SJSA1 (cell line): ENCODE measurements at places on chromosomes 1 and 21. TPM values are rescaled to one million over a fixed set of nuclear protein-coding genes. Genes with fewer than 3 reads are reported as not detected.
A peak's percentile ranks its signal among the peaks of the same experiment; 100 is the strongest.

DNA sequence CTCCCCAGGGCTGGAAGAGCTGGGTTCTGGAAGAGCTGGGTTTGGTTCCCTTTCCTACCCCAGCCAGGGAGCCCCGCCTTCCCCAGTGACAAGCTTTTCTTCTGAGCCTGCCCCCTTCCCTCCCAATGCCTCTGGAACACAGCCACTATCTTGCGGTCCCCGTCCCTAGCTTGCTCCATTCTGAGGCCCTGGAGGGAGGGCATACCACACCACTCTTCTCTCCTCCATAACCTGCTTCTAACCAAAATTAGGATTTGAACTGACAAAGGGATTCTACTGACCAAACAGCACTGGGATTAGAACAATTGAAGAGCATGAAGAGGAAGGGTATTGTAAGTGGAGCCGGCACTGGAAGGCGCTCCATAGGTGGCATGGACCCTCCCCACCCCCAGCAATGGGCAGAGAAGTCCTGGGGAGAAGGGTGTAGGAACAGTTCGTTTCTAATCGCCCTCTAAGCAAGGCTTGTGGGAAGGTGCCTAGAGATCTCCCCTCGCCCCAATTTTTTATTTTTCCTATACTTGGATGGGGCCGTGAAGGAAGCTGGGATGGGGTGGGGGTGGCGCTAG is 690 bp downstream of the C1orf216 start:
- DNase-seq: peak; percentile 73

DNA sequence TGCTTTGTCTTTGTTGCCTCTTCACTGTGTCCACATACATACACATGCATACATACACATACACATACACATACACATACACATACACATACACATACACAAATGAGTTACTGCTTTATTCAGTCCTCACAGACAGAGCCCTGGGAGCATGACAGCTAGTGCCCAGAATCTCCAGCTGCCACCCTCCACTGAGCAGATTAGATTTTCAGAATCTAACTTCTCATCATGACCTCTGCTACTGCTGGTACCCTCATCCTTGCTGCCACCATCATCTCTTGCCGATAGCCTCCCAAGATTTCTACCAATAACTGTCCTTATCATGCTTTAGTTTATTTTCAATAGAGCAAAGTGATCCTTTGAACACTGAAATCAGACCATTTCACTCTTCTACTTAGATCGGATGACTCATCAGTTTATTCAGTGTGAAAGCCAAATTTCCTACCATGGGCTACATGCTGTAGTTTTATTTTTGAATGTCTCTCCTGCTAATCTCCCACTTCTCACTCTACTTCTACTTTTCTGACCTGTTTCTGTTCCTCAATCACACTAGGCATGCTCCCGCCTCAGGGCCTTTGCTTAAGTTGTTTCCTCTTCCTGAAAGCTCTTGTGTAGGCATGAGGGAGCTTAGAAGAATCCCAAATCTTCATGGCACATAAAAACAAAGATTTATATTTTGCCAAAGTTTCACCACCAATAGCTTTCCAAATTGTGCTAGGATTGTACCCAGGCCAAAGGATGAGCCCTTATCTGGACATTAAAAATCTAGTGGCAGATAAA is 43.0 kb downstream of the ATP6V1G3 start:
- DNase-seq: peak; percentile 62

GRCh38 chr21:28704746-28705145 is 287.9 kb downstream of the LTN1 start:
- DNase-seq: no peak

DNA sequence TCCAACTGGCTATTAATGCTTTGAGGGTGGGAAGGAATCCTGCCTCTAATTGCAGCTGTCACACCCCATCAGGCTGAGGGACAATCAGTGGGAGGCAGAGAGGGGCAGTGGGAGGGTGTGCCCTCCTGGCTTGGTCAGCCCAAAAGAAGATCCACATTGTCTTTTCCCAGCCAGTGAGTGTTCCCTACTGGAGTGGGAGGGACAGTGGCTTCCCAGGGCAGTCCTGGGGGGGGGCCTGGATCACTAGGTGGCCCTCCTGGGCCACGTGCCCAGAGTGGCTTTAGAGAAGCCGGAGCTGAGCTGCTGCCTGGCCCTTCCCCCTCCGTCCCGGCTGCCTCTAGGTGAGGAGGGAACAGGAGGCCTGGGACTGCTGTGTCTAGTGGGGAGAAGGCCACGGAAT is 14.0 kb downstream of the INKA2 start:
- DNase-seq: no peak

DNA sequence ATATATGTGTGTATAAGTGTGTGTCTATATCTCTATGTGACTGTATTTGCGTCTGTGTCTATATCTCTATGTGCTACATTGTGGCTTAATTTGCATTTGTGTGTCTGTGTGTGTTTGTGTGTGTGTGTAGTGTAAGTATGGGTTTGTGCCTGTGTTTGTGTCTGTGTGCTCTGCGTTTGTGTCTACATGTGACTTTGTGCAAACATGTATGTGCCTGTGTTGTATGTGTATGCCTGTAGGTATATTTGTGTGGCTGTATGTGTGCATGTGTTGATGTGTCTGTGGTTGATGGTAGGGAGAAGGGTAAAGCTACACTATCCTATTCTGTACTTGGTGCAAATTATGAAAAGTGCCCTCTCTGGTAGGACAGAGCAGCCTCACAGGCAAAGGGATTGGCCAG is 7.3 kb upstream of the FGGY start:
- no peak for DNase-seq

DNA sequence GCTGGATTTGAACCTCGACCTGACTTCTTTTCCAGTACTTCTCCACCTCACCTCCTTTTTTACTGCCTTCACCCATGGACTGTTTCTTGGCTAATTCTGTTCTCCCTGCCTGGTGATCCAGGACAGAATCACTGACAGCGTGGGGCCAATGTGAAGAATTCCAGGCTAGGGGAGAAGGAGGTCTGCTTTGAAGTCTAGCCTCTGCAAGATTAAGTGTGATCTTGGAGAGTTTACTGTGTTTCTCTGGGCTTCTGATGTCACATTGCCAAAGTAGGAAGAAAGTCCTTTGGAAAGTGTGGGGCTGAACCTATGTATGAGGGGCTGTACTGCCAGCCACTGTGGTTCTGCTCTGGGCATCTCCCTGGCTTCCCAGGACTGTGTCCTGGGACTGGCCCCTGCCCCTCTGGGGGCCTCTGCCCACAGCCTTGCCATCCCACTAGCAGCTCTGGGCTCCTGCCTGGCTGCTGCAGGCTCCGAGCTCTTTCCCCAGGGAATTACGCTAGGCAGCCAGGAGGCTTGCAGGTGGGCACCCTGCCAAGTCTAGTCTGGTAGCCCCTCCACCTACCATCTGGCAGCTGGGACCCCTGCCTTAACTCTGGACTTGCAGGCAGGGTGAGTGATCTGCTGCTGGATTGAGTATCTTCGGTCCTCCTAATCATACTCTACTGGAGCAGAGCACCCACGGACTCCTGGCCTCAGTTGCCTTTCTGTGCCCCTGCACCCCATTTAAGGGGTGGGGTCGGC is 52.2 kb downstream of the YARS1 start:
- no peak for DNase-seq

The GJC2 gene
- total RNA-seq: 2.0 and 2.3 TPM in 2 replicates

The FCMR gene
- total RNA-seq: 2.0 and 11.7 TPM in 2 replicates

The JAM2 gene
- total RNA-seq: not detected in 2 replicates

DNA sequence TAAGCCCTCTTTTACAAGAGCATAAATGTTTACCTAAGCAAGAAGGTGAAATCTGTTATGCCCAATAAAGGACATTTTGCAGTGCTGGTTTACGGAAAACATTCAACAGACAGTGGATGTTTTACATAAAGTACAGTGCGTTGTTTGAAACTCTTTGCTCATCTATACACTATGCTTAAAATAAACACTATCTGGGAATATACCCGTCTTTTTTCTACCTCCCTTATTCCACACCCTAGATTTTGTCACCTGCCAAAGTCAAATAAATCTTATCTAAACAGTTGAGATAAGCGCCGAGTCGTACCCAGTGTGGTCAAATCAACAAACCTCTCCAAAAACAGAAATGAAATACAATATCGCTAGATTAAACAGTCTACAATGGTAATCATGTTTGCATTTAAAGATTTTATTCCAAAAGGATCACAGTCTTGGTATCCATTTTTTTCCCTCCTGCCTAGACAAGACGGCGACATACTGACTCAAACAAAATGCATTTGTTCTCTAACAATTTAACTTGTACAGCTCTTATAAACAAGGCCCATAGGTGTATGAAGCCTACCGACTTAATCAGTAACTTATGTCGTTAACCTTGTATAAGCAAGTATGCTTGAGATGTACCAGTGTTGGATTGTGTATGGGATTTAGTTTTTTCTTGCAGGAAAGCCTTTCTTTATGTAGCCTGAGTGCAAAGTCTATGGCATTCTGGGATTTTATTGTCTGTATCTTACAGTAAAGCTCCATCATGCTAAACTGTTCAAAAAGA is 189.1 kb downstream of the FMN2 start:
- no peak for DNase-seq

The DISP3 gene
- total RNA-seq: not detected in 2 replicates

DNA sequence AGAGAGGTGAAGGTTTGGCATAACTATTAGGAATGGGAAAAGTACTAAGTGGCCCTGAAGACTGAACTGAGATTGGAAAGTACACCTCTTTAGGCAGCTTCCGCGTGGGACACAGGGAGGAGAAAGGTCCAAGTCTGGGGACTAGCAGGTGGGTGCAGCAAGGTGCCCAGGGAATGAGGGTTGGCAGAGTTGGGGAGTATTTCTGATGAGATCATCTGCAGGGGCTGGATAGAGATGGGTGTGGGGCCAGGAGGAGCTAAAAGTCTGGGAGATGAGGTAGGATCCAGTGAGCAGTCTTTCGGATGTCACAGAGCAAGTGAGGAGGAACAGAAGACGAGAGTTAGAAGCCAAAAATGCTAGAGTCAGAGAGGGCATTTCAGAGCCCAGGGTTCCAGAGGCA is 36.1 kb downstream of the CDCA8 start:
- DNase-seq: no peak

The ARHGEF10L gene
- total RNA-seq: 12.8 and 13.6 TPM in 2 replicates
